ENCODE measurements at places on chromosomes 11 and 22.

- no peak for DNase-seq
Observed at GRCh38 chr11:2178906-2179494, 7.4 kb upstream of the TH start.

DNA sequence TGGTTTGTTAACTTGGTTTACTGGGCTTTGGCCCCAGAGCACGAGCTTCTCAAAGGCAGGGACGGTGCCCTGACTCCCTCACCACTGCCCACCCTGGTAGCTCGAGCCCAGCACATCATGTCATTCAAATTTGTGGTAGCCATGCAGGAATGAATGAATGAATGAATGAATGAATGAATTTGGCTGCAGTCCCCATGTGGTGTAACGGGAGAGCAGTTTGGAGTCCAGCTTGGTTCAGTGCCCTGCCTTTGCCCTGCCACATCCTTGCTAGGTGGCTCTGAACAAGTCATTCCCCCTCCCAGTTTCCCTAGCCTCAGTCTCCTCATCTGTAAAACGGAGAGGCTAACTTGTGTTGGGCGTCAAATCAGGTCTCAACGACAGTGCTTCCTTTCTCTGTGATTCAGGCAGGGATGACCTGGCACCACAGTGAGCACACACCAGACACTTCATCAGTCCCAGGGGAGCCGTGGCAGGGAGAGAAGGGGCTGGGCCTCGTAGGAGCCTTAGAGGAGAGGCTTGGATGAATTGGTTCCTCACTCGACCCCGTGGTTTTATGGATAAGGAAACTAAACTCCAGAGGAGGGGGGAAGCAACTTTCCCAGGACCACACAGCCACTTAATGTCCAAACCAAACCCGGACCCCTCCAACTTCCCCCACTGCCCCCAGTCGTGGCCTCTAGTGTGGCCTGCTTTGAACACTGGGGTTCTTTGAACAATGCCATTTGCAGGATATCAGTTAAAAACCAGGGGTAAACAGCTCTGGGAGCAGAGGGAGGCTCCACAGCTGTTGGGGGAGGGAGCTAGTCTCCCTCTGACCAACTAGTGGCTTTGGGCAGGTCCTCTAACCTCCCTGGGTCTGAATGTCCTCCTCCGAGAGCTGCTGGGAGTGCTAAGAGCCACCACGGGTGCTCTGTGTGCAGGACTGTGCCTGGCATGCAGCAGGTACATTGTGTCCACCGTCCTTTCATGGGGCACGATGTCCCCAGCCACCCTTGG lies 86.2 kb downstream of the CACNA1I start:
- no peak for DNase-seq

DNA sequence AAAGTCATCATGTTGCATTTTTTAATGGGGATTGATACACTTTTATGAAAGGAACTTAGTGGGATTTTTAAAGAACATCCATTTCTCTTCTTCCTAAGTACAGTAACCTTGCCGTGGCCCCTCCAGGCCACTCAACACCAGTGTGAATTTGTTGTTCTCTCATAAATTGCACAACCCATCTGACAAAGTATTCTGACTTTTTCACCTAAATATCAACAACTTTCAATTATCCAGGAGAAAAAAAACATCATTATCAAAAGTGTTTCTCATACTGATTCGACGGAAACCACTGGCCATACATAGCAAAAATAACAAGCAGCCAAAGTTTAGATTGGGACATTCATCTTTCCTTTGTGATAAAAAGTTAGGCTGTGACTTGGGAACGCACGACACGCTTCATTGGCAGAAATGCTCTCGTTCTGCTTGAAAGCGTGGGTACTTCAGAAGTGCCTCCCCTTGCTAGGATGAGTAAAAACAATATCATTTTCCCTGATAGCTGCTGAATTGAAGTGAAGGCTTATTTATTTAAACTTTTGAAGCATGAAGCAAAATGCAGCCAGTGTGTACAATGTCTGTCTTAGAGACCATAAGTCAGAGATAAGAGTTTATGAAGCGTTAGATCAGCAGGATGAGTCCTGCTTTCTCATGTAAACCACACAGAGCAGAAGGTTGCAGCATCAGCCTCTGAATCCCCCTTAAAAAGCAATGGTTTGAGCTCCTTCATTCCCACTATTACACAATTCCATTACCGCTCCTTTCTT lies 20.6 kb upstream of the EIF3M start:
- no peak for DNase-seq

DNA sequence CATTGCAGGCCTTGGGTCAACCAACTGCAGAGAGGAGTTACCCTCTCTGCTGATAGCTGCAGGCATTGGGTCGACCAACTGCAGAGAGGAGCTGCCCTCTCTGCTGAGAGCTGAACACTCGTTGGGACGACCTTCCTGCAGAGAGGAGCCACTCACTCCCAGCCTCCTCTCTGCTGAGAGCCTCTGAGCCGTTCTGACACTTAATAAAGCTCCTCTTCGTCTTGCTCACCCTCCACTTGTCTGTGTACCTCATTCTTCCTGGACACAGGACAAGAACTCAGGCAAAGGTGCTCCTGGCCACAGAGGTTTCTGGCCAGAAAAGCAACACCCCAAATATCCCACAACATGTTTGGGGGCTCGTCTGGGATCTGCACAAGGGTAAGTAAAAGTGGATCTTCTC lies 7.5 kb upstream of the PKP3 start:
- no peak for DNase-seq

DNA sequence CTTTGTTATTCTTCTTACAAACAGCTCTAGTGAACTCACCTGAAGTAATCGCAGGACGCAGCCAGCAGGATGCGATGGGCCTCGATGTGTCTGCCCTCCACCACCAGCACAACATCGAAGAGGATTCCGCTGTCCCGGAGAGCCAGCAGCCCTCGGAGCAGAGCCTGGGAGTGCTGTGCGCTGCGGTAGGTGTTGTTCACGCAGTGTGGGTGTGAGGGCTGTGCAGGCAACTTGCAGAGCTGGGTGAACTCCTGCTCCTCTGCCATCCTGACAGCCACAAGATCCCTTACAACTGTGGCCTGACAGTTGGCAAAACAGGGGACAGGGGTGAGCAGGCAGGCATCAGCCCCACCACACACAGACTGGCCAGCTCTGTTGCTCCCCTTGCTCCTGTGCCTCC lies 6.6 kb downstream of the KLHL22 start:
- DNase-seq = no peak

DNA sequence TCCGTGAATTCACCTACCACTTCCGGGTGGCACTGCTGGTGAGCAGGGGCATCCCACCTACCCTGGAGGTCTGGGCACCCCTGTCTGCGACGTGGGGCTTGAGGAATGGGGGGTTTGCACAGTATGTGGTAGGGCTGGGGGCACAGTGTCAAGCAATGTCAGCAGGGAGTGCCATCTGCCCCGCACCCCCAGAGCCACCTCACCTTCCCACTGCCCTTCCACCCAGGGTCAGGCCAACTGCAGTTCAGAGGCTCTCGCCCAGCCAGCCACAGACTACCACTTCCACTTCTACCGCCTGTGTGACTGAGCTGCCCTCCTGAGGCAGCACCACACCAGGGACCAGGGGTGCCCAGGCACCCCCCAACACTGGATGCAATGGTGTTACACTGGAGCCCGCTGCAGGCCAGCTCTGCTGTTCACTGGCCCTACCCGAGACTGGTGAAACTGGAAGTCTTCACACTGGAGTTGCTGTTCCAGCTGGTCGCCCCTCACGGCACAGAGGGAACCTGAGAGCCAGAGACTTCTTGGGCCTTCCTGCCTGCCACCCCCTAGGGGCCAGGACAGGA lies 6.5 kb downstream of the TMEM258 start:
- no peak for DNase-seq

- DNase-seq = no peak
Observed at GRCh38 chr22:35534091-35534490, 6.5 kb upstream of the RASD2 start.

DNA sequence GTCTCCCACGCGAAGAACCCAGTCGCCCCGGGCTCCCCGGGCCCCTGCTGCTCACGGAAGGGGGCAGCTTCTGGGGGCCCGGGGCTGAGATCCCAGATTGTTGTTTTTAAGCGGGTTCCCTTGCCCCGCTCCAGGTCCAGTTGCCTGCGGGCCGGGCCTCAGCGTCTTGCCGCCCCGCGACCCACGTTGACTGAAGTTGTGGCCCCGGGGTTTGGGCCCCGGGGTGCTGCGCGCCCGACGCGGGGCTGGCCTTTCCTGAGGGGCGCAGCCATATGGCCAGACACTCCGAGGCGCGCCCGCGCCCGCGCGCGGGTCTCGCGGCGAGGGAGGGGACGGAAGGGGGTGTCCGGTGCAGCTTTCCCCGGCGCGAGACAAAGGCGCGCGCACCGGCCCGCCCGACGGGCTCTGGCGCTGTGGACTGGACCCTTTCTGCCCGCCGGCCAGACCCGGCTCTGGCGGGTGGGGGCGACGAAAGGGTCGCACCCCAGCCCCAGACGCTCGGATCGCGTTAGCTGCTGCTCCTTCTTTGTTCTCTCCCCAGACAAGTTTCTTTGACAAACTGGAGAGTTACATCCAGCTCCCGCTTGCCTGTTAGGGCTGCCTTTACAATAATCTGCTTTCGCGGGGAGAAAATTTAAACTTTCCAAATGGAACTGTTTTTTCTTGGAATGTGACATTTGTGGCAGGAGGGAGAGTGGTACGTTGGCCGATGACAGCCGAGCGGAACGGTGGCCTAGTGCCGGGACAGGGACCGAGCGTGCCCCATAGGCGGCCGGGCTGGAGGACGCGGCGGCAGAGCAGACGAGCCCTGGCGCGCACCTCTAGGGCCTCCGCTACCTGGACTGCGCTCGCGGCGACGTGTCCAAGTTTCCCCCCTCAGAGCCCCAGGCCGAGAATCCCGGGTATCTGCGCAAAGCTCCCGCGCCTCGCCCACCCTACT lies 716 bp downstream of the AMOTL1 start:
- no peak for DNase-seq

- DNase-seq = no peak
Observed at GRCh38 chr11:2315395-2316168, 13.8 kb downstream of the TSPAN32 start.

GRCh38 chr22:41660416-41660815 lies 28.3 kb downstream of the SNU13 start:
- no peak for DNase-seq

- no peak for DNase-seq
Observed at GRCh38 chr11:114017723-114018122, 41.8 kb upstream of the ZBTB16 start.

- no peak for DNase-seq
Observed at GRCh38 chr22:45692549-45692948, 20.9 kb downstream of the ATXN10 start.

- no peak for DNase-seq
Observed at GRCh38 chr11:23079382-23079813, 219.1 kb upstream of the CCDC179 start.

Measured in CD4-positive, alpha-beta T cell treated with Interleukin-21 for 1 hour (primary cell).